Endothelial cell of umbilical vein (primary cell): ENCODE measurements at places on chromosomes 5 and 9.

GRCh38 chr9:89534515-89535287 is 36.8 kb upstream of the SEMA4D start:
- DNase-seq = no peak
- no peak overlapping the region for H3K27ac ChIP-seq
- H3K27me3 ChIP-seq = no peaks in the 10 kb centered on the region
- H3K4me1 ChIP-seq = no peaks in the 10 kb centered on the region
- H3K4me3 ChIP-seq = no peak overlapping the region

GRCh38 chr9:34154057-34154456 is 24.8 kb upstream of the UBAP1 start:
- no peaks in the 10 kb centered on the region for H3K4me1 ChIP-seq
- no peak overlapping the region for H3K4me3 ChIP-seq
- DNase-seq = no peak
- H3K36me3 ChIP-seq = no peaks in the 10 kb centered on the region
- H3K27me3 ChIP-seq = peaks cover 4% of the 10 kb centered on the region

GRCh38 chr5:74885170-74885569 is 19.0 kb upstream of the FAM169A start:
- H3K4me1 ChIP-seq = no peaks in the 10 kb centered on the region
- DNase-seq = no peak
- H3K27ac ChIP-seq = no peak overlapping the region
- H3K36me3 ChIP-seq = no peaks in the 10 kb centered on the region

GRCh38 chr5:177372034-177372896 is 12.0 kb upstream of the SLC34A1 start:
- H3K4me1 ChIP-seq = peaks cover 19% of the 10 kb centered on the region
- H3K4me3 ChIP-seq = no peak overlapping the region
- H3K27ac ChIP-seq = no peak overlapping the region

GRCh38 chr9:16794871-16795639 is 75.4 kb downstream of the BNC2 start:
- no peak overlapping the region for H3K4me3 ChIP-seq
- H3K27me3 ChIP-seq = no peaks in the 10 kb centered on the region
- peaks cover 8% of the 10 kb centered on the region for H3K4me1 ChIP-seq
- peak; percentile 45 for DNase-seq

DNA sequence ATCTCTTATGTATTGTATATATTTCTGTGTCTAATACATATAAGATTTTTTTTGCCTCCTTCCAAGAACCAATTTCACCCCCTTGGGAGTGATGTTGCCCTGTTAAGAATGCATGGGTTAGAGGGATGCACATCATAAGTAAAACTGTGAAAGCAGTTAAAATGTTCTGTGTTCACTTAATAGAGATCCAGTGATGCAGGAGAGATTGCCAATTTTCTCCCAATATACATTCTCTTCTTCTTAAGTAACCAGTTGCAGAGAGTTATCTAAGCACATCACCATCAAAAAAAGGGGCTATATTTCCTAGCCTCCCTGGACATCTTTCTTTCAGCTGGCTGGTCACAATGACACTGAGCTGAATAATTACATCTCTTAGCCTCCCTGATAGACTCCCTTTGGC is 307.0 kb downstream of the OSTF1 start:
- no peaks in the 10 kb centered on the region for H3K4me1 ChIP-seq
- H3K27ac ChIP-seq = no peak overlapping the region
- H3K27me3 ChIP-seq = no peaks in the 10 kb centered on the region
- no peak overlapping the region for H3K4me3 ChIP-seq
- no peaks in the 10 kb centered on the region for H3K36me3 ChIP-seq

DNA sequence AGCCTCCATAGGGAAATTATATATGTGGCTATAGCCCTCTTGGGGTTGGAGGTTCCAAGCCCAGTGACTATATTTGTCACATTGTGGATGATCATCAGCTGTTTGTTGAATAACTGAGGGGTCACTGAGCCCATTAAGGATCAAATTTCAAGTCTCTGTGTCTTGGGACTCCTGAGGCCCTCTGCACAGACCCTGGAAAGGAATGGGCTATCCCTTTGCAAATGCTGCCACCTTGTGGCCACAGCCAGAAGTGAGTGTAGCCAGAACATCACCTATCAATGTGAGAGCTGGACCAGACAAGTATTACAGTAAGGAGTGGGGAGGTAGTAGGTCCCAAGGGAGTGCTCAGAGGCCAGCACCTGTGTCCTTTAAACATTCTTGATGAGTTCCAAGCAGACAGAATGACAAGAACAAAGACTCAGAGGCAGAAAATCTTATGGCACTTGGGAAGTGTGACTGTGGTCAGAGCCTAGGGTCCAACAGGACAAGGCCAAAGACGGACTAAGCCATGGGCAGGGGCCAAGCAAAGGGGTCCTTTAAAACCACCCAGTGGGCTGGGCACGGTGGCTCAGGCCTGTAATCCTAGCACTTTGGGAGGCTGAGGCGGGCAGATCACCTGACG is 8.2 kb downstream of the RPP25L start:
- H3K27me3 ChIP-seq = peaks cover 10% of the 10 kb centered on the region
- peak; percentile 77 for DNase-seq
- no peaks in the 10 kb centered on the region for H3K4me1 ChIP-seq

DNA sequence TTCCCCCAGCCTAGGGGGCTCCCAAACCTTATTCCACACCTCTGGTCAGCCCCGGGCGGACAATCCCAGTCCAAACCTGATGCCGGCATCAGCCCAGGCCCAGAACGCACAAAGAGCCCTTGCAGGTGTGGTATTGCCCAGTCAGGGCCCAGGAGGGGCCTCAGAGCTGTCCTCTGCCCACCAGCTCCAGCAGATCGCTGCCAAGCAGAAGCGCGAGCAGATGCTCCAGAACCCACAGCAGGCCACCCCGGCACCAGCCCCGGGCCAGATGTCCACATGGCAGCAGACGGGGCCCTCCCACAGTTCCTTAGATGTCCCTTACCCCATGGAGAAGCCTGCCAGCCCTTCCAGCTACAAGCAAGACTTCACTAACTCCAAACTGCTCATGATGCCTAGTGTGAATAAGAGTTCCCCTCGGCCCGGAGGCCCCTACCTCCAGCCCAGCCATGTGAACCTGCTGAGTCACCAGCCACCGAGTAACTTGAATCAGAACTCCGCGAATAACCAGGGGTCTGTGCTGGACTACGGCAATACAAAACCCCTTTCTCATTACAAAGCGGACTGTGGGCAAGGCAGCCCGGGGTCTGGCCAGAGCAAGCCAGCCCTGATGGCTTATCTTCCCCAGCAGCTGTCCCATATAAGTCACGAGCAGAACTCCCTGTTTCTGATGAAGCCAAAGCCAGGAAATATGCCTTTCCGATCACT is 27.6 kb upstream of the LTC4S start:
- peak overlapping the region; percentile 10 for H3K4me3 ChIP-seq
- peak overlapping the region; percentile 87 for H3K27ac ChIP-seq
- DNase-seq = peak; percentile 69
- H3K36me3 ChIP-seq = no peaks in the 10 kb centered on the region
- H3K4me1 ChIP-seq = peaks cover 51% of the 10 kb centered on the region

DNA sequence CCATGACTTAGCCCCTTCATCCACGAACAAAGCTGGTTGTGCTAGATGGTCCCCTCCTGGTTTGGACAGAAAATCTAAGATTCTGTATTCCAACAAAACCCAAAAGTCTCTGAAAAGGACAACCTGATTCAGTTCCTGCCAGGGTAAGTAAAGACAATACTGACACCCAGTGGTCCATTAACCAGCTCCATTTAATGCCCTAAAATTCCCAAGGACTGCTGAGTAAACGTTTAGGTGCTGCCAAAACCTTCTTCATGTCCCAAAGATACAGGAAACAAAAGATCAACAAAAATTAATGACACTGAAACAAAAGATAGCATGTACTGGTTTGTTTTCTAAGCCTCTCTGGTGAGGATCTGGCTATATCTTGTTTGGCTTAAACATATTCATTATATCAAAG is 25.3 kb upstream of the PPP1R2B start:
- no peaks in the 10 kb centered on the region for H3K4me1 ChIP-seq
- no peak overlapping the region for H3K4me3 ChIP-seq
- no peaks in the 10 kb centered on the region for H3K27me3 ChIP-seq
- H3K36me3 ChIP-seq = no peaks in the 10 kb centered on the region
- no peak overlapping the region for H3K27ac ChIP-seq
- DNase-seq = no peak

DNA sequence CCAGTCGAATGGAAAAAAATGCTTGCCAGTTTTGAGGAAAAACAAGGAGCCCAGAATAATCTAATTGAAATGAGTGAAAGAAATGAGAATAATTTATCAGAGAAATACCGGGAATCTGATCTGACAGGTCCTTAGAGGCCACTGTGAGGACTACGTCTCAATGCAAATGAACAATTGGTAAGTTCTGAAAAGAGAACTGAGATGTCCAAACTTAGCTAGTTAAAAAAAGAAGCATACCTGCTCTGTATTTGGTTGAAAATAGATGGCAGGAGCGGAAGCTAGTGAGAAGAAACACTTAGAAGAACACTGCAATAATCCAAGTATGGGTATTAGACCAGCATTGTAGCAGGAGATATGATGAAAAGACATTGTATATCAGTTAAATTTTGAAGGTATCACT is 161.2 kb downstream of the CDH9 start:
- H3K4me1 ChIP-seq = no peaks in the 10 kb centered on the region
- no peak overlapping the region for H3K4me3 ChIP-seq
- H3K27ac ChIP-seq = no peak overlapping the region
- DNase-seq = no peak
- no peaks in the 10 kb centered on the region for H3K36me3 ChIP-seq

- H3K27ac ChIP-seq = no peak overlapping the region
- DNase-seq = peak; percentile 21
- H3K36me3 ChIP-seq = no peaks in the 10 kb centered on the region
- peaks cover 10% of the 10 kb centered on the region for H3K4me1 ChIP-seq
Measured at GRCh38 chr5:21817668-21818369, 1035.3 kb downstream of the CDH12 start.

GRCh38 chr5:147611483-147611882 is 101.6 kb upstream of the DPYSL3 start:
- no peaks in the 10 kb centered on the region for H3K4me1 ChIP-seq
- no peak overlapping the region for H3K4me3 ChIP-seq
- H3K27ac ChIP-seq = no peak overlapping the region
- H3K36me3 ChIP-seq = no peaks in the 10 kb centered on the region

DNA sequence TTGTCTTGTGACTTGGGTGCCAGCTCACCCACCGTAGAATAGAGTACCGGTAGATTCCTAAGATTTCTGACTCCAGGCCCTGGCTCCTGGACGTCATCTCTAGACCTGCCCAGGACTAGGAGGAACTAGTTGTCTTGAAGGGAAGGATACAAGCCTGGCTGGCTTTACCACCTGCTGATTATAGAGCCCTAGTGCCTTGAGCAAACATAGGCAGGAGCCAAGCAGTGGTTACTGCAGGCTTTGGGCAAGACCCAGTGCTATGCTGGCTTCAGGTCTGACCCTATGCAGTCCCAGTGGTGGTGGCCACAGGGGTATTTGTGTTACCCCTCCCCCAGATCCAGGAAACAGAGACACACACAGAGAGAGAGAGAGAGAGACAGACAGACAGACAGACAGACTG is 606.2 kb downstream of the PDE4D start:
- H3K4me3 ChIP-seq = no peak overlapping the region
- H3K27ac ChIP-seq = peak overlapping the region; percentile 92
- H3K4me1 ChIP-seq = peaks cover 30% of the 10 kb centered on the region
- H3K36me3 ChIP-seq = no peaks in the 10 kb centered on the region

- peaks cover 16% of the 10 kb centered on the region for H3K4me1 ChIP-seq
- DNase-seq = no peak
- H3K36me3 ChIP-seq = no peaks in the 10 kb centered on the region
- no peak overlapping the region for H3K4me3 ChIP-seq
- no peaks in the 10 kb centered on the region for H3K27me3 ChIP-seq
- peak overlapping the region; percentile 50 for H3K27ac ChIP-seq
Measured at GRCh38 chr9:3528451-3528850, 2.6 kb upstream of the RFX3 start.

DNA sequence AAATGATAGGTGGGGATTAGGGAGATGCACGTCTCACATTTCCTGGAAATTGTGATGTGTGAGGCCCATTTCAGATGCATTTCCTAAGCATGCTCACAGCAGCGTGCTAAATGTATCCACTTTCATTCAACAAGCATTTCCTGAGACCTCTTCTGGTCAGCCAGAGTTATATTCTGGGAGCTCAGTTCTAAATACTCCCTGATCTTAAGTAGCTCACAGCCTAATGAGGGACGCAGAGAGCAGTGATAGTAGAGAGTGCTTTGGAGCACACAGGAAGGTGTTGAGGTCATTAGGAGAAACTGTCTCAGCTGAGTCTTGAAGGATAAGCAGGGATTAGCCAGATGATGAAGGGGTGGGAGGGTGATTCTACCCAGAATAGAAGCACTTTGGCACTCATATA is 46.2 kb upstream of the FSD1L start:
- no peak overlapping the region for H3K27ac ChIP-seq
- H3K36me3 ChIP-seq = no peaks in the 10 kb centered on the region
- H3K4me3 ChIP-seq = no peak overlapping the region
- H3K4me1 ChIP-seq = peaks cover 6% of the 10 kb centered on the region
- H3K27me3 ChIP-seq = no peaks in the 10 kb centered on the region
- DNase-seq = peak; percentile 19

DNA sequence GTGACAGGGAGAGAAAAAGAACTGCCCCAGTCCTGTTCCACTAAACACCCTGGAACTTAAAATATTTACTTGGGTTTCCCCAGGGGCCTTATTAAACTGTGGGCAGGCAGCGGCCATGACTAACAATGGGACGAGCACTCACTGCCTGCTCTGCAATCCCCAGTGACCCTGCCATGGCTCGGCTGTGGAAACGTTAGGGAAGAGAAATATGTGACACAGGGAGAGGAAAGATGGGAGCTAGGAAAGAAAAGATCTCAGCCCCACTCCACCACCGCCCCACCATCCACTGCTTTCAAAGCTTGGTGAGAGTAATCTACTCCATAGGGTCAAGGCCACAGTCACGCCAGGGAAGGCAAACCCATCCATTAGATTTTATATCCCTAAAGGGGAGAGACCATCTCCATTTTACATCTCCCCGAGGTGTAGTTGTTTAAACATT is 117.6 kb downstream of the EFNA5 start:
- H3K4me1 ChIP-seq = no peaks in the 10 kb centered on the region
- DNase-seq = no peak
- no peaks in the 10 kb centered on the region for H3K36me3 ChIP-seq
- H3K27ac ChIP-seq = no peak overlapping the region
- no peak overlapping the region for H3K4me3 ChIP-seq

GRCh38 chr5:144378681-144379080 is 208.0 kb downstream of the KCTD16 start:
- H3K36me3 ChIP-seq = no peaks in the 10 kb centered on the region
- no peak overlapping the region for H3K27ac ChIP-seq
- H3K4me3 ChIP-seq = no peak overlapping the region
- no peaks in the 10 kb centered on the region for H3K27me3 ChIP-seq
- DNase-seq = no peak

DNA sequence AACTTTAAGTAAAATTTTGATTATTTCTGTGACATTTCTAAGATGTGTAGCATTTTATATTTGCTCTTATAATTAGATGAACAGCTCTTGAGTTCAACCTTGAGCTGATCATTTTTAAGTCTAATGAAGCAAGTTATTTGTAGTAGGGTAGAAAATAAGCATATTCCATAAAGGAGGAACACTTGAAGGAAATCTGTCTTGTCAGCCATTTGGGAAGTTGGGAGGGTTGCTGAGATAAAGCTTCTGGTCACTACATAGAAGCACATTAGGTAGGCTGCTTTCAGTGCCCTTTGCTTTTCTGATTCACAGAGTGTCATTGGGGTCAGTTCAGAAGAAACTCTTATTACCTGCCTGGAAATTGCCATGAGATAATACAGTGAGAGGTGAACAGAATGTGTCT is 44.1 kb downstream of the SEC24A start:
- H3K4me1 ChIP-seq = no peaks in the 10 kb centered on the region
- H3K27ac ChIP-seq = no peak overlapping the region
- DNase-seq = no peak
- no peak overlapping the region for H3K4me3 ChIP-seq
